ENCODE measurements at places on chromosomes 2 and 18. TPM values are rescaled to one million over a fixed set of nuclear protein-coding genes. Genes with fewer than 3 reads are reported as not detected.

Gene CENPO
- polyA plus RNA-seq, result 5.6 TPM

Gene MARCO
- polyA plus RNA-seq, result not detected

Gene ASPRV1
- polyA plus RNA-seq, result 1.8 TPM

Gene LYG1
- polyA plus RNA-seq, result not detected

Gene CROCC2
- not detected for polyA plus RNA-seq

Gene ZC3H6
- 4.6 TPM for polyA plus RNA-seq

DNA sequence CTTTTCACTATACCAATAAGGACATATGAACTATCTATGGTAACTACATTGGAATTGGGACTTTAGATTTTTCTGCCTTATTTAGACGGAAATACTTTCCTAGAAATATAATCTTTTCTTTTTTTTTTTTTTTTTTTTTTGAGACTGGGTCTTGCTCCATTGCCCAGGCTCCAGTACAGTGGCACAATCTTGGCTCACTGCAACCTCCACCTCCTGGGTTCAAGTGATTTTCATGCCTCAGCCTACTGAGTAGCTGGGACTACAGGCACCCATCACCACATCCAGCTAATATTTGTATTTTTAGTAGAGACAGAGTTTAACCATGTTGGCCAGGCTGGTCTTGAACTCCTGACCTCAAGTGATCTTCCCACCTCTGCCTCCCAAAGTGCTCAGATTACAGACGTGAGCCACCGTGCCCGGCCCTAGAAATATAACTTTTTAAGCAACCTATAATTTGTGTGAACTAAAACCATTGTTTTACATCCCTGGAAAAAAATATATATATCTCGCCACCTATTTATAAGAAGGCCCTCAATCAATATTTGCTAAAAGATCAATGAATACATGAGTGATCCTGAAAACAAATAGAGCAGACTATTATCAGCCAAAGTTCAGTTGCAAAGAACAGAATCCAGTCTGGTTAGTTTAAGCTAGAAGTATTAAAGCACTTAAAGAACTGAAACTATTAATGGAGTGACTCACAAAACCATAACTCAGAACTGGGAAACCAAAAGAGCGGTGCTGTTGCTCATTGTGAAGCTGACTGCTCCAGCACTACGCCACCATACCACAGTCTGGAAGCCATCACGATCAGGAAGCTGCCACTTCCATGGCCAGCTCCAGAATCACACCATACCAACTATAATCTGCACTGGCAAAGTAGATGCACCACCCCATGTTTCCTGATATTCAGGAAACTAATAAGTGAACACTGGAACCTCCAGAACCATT is 8.4 kb upstream of the HNRNPLL start:
- DNase-seq, result no peak

GRCh38 chr18:212780-213179 is 54.4 kb downstream of the USP14 start:
- no peak for DNase-seq

GRCh38 chr18:32760391-32760790 is 12.4 kb downstream of the KLHL14 start:
- DNase-seq, result no peak

- no peak for DNase-seq
Measured at GRCh38 chr2:178241844-178242551, 47.7 kb downstream of the OSBPL6 start.

- DNase-seq, result no peak
Measured at GRCh38 chr2:10141736-10142639, 19.4 kb downstream of the RRM2 start.

GRCh38 chr2:48319863-48320262 is 210.1 kb upstream of the STON1 start:
- no peak for DNase-seq

- no peak for DNase-seq
Measured at GRCh38 chr2:133352719-133353118, 215.5 kb downstream of the NCKAP5 start.

- DNase-seq, result no peak
Measured at GRCh38 chr2:107430006-107430405, 396.7 kb upstream of the RGPD4 start.

DNA sequence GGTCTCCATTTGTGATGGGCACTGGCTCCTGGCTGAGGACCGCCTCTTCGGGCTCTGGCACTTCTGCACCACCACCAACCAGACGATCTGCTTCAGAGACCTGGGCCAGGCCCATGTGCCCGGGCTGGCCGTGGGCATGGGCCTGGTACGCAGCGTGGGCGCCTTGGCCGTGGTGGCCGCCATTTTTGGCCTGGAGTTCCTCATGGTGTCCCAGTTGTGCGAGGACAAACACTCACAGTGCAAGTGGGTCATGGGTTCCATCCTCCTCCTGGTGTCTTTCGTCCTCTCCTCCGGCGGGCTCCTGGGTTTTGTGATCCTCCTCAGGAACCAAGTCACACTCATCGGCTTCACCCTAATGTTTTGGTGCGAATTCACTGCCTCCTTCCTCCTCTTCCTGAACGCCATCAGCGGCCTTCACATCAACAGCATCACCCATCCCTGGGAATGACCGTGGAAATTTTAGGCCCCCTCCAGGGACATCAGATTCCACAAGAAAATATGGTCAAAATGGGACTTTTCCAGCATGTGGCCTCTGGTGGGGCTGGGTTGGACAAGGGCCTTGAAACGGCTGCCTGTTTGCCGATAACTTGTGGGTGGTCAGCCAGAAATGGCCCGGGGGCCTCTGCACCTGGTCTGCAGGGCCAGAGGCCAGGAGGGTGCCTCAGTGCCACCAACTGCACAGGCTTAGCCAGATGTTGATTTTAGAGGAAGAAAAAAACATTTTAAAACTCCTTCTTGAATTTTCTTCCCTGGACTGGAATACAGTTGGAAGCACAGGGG is 5.5 kb downstream of the TMEM37 start:
- DNase-seq, result no peak

- DNase-seq, result no peak
Measured at GRCh38 chr2:230694241-230694640, 18.4 kb upstream of the CAB39 start.

Measured in immature natural killer cell (primary cell).